ENCODE measurements at places on chromosomes 16 and 17.

- H3K27me3 ChIP-seq = no peaks in the 10 kb centered on the region
- no peak overlapping the region for H3K4me3 ChIP-seq
- no peaks in the 10 kb centered on the region for H3K4me1 ChIP-seq
- H3K36me3 ChIP-seq = no peaks in the 10 kb centered on the region
- DNase-seq = no peak
These were observed 682.6 kb downstream of the HS3ST4 start for GRCh38 chr16:26374279-26374925.

GRCh38 chr16:22070361-22071330 is 21.7 kb upstream of the VWA3A start:
- H3K4me1 ChIP-seq = no peaks in the 10 kb centered on the region
- no peaks in the 10 kb centered on the region for H3K36me3 ChIP-seq
- H3K4me3 ChIP-seq = no peak overlapping the region
- no peak for DNase-seq
- no peaks in the 10 kb centered on the region for H3K27me3 ChIP-seq

- peaks cover 17% of the 10 kb centered on the region for H3K36me3 ChIP-seq
- H3K27ac ChIP-seq = no peak within 1 kb of the TSS
- H3K27me3 ChIP-seq = peaks cover 29% of the 10 kb centered on the region
- peaks cover 60% of the 10 kb centered on the region for H3K4me1 ChIP-seq
- H3K4me3 ChIP-seq = no peak within 1 kb of the TSS
These were observed at the start of gene ZACN for GRCh38 chr17:76078860-76079534. Gene ZACN, plus strand, starts transcription at chr17:76079182. Its CDS starts 83 bp downstream, at chr17:76079265.

DNA sequence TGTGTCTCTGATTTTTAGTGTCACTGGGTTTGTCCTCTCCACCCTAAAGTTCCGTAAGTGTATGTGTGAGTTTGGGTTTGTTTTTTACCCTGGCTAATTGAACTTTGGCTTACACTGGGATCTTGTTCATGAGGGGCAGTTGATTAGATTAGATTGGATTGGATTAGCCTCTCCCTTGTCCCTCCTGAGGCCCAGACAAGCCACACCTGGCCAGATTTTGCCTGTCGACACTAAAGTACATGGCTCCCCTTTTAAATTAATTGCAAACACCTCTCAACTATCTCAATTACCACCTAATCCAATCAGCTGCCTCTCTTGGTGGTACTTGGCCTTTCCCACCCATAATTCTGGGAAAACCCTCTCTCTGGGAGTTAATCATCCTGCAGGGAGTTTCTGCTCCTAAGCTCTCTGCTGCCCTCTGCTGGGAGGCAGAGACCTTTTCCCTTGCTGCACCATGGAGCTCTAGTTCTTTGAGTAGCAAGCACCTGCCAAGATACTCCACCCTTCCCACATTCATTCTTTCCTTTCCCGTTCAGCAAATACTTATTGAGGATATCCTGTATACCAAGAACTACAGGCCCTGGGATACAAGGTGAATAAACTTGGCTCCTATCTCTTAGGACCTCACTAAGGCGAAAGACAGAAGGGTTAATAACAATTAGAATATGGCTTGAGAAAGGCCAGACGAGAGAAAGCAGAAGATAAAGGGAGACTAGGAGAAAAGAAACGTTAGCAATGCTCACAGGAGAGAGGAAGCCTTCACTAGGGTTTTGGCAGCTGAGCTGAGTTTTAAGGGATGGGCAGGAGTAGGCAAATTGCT is 60.0 kb upstream of the MPHOSPH6 start:
- no peak overlapping the region for H3K27ac ChIP-seq
- no peak overlapping the region for H3K4me3 ChIP-seq
- no peaks in the 10 kb centered on the region for H3K36me3 ChIP-seq

- no peak for DNase-seq
- peaks cover 89% of the 10 kb centered on the region for H3K27me3 ChIP-seq
- H3K4me1 ChIP-seq = peaks cover 14% of the 10 kb centered on the region
- H3K4me3 ChIP-seq = no peak overlapping the region
These were observed 32.9 kb downstream of the SRCIN1 start for GRCh38 chr17:38572669-38573365.

DNA sequence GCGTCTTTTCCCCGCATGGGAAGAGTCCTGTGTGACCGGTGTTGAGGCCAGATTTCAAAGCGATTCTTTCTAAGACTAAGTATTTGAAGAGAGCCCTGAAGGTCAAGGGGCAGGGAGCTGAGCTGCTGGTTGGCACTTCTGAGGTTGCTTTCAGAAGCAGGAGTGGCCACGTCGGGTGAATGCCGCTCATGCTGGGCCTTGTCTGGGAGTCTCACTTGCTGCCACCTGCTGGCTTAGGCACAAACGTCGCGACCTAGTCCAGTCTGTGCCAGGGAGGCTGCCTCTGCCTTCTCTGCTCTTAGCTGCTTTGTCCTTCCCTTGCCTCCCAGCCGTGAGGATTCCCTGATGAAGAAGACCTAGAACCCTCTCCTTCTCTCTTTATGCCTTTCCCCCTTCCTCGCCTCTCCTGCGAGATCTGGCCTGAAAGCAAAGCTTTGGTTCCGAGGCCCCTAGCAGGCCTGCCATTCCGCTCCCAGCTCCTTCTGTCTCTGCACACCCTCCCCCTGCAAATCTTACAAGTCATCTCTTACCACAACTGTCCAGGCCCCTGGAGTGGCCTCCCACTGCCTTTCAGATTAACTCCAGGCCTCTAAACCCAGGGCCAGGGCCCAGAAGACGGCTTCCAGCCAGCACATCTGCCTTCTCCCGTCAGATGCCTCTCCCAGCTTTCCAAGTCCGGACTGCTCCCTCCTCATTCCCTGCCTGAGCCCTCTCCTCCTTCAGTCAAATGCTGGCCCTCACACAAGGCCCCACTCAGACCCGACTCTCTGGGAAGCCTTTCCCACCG is 11.4 kb downstream of the CTNS start:
- no peak overlapping the region for H3K4me3 ChIP-seq
- H3K27me3 ChIP-seq = no peaks in the 10 kb centered on the region
- H3K36me3 ChIP-seq = peaks cover 5% of the 10 kb centered on the region
- DNase-seq = peak; percentile 60

DNA sequence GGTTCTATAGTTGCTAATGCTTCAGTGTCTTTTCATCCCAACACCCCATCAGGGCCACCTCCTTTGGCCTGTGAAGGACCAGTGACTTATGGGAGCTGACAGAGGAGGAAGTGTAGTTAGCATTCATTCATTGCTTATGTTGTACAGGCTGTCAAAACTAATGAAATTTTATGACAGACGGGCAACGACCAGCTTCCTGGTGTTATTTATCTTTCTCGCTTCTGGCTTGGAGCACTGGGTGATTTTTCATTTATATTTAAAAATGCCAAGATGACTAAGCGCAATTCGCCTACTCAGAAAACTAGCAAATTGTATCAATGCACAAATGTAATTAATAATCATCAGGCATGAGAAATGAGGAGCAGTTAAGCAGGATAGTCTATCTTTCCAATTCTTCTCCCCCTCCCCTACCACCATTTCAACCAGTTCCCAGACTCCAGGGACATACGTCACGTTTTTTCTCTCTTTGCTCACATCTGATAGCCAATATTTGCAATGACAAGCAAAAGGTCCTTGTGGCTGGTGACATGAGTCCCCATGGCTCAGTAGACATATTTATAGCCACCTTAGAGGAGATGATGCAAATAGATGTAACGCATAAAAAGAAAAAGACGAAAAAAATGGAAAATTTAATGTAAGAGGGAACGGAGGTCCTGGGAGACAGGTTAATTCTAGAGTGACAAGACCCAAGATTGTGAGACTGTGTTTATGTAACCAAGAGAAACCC is 11.2 kb downstream of the CDRT15 start:
- no peaks in the 10 kb centered on the region for H3K27me3 ChIP-seq
- DNase-seq = no peak
- no peak overlapping the region for H3K27ac ChIP-seq
- H3K36me3 ChIP-seq = no peaks in the 10 kb centered on the region

- H3K36me3 ChIP-seq = peaks cover 62% of the 10 kb centered on the region
- no peak overlapping the region for H3K4me3 ChIP-seq
- no peak overlapping the region for H3K27ac ChIP-seq
- no peaks in the 10 kb centered on the region for H3K27me3 ChIP-seq
These were observed 21.7 kb downstream of the CASKIN2 start for GRCh38 chr17:75493476-75494129.

DNA sequence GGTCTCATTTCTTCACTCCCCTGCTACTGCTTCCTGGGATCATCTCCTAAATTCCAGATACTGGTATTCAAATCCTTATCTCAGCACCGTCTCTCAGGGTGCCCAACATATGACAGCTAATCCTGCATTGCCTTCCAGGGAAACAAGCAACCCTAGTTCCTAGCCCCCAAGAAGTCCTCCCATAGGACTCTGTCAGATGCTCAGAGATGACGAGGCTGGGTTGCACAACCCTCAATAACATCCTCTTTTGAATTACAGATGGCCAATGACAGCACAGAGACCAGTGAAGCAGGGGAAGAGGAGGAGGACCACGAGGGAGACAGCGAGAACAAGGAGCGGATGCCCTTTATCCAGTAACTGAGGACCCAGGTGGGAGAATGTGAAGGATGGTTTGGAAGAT is 45.0 kb upstream of the CLEC3A start:
- no peaks in the 10 kb centered on the region for H3K4me1 ChIP-seq
- no peaks in the 10 kb centered on the region for H3K36me3 ChIP-seq
- no peak for DNase-seq
- H3K27ac ChIP-seq = no peak overlapping the region
- H3K27me3 ChIP-seq = no peaks in the 10 kb centered on the region

DNA sequence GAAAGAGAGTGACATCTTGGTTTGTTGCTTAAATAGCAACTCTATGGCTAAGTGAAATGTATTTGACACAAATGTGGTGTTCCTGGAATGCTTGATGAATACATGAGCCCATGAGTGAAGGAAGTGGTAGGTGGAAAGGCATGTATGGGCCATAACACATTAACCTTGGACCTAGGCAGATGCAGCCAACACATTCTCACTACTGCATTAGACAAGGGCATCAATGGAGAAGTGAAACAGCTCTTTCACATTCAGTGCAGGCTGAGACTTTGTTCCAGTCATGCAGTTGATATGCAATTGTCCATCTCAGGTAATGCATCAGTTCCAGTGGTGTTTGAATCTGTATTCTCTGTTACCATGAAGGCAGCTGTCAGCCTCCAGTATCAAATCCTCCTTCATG is 133.6 kb downstream of the HS3ST3B1 start:
- H3K27me3 ChIP-seq = no peaks in the 10 kb centered on the region
- peaks cover 9% of the 10 kb centered on the region for H3K4me1 ChIP-seq
- H3K27ac ChIP-seq = no peak overlapping the region
- no peak overlapping the region for H3K4me3 ChIP-seq
- no peak for DNase-seq

GRCh38 chr17:17359271-17359670 is 56.1 kb downstream of the NT5M start:
- DNase-seq = no peak
- peaks cover 5% of the 10 kb centered on the region for H3K4me1 ChIP-seq
- no peak overlapping the region for H3K27ac ChIP-seq
- H3K4me3 ChIP-seq = no peak overlapping the region
- no peaks in the 10 kb centered on the region for H3K36me3 ChIP-seq

GRCh38 chr17:3885271-3885670 is 7.6 kb downstream of the CAMKK1 start:
- no peaks in the 10 kb centered on the region for H3K27me3 ChIP-seq
- peaks cover 29% of the 10 kb centered on the region for H3K4me1 ChIP-seq
- H3K27ac ChIP-seq = no peak overlapping the region
- H3K36me3 ChIP-seq = peaks cover 17% of the 10 kb centered on the region

- H3K4me1 ChIP-seq = peaks cover 16% of the 10 kb centered on the region
- H3K27me3 ChIP-seq = no peaks in the 10 kb centered on the region
- no peak for DNase-seq
- H3K36me3 ChIP-seq = no peaks in the 10 kb centered on the region
- H3K27ac ChIP-seq = no peak overlapping the region
These were observed 4.3 kb upstream of the SMARCE1 start for GRCh38 chr17:40651939-40652338.

DNA sequence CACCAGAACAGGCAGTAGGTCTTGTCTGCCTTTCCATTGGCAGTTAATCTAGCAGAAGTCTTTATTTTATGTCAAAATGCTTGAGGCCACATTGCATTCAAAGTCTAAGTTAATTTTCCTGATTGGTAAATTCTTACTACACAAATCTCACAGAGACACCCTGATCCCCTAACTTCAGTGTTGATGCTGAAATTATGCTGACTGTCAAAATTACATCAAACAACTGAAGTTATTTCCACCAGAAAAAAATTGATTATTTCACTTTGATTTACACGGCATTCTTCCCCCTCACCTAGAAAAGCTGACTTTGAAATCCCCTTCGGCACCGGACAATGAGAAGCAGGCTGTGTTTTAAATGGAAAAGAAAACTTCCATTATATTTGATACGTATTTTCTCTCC is 99.1 kb downstream of the MAF start:
- no peaks in the 10 kb centered on the region for H3K36me3 ChIP-seq
- H3K27me3 ChIP-seq = no peaks in the 10 kb centered on the region
- DNase-seq = no peak
- H3K4me3 ChIP-seq = no peak overlapping the region

DNA sequence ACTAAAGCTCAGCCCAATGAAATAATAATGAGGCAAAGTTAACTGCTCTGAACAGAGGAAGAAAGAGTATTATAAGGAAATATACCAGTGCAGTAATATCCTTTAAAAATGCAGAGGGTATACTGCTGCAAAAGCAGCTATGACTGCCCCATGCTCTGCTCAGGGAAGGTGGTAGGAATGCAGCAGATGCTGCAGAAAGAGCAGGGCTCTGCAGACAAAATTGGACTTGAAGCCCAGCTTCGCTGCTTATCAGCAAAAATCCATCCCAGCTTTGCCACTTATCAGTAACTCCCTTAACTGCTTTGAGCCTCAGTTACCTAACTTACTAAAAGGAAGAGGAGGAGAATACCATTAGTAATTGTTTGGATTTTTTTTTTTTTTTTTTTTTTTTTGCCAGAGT is 533.8 kb upstream of the CDH5 start:
- H3K4me1 ChIP-seq = no peaks in the 10 kb centered on the region
- no peaks in the 10 kb centered on the region for H3K36me3 ChIP-seq
- no peak for DNase-seq
- H3K27me3 ChIP-seq = no peaks in the 10 kb centered on the region
- H3K27ac ChIP-seq = no peak overlapping the region

GRCh38 chr16:14309906-14310305 is 238.8 kb downstream of the MRTFB start:
- no peaks in the 10 kb centered on the region for H3K27me3 ChIP-seq
- DNase-seq = no peak
- no peaks in the 10 kb centered on the region for H3K36me3 ChIP-seq
- H3K27ac ChIP-seq = no peak overlapping the region

GRCh38 chr17:75601057-75601987 is 13.7 kb downstream of the MYO15B start:
- peak; percentile 39 for DNase-seq
- no peak overlapping the region for H3K27ac ChIP-seq
- peaks cover 4% of the 10 kb centered on the region for H3K4me1 ChIP-seq
- H3K4me3 ChIP-seq = no peak overlapping the region
- no peaks in the 10 kb centered on the region for H3K27me3 ChIP-seq
- no peaks in the 10 kb centered on the region for H3K36me3 ChIP-seq

GRCh38 chr16:46658925-46659324 is 30.1 kb downstream of the VPS35 start:
- no peak overlapping the region for H3K27ac ChIP-seq
- DNase-seq = peak; percentile 3
- H3K4me3 ChIP-seq = no peak overlapping the region
- peaks cover 36% of the 10 kb centered on the region for H3K36me3 ChIP-seq
- peaks cover 4% of the 10 kb centered on the region for H3K4me1 ChIP-seq
- H3K27me3 ChIP-seq = no peaks in the 10 kb centered on the region
